GM10248 (cell line): ENCODE measurements at places on chromosomes 3 and 15.

DNA sequence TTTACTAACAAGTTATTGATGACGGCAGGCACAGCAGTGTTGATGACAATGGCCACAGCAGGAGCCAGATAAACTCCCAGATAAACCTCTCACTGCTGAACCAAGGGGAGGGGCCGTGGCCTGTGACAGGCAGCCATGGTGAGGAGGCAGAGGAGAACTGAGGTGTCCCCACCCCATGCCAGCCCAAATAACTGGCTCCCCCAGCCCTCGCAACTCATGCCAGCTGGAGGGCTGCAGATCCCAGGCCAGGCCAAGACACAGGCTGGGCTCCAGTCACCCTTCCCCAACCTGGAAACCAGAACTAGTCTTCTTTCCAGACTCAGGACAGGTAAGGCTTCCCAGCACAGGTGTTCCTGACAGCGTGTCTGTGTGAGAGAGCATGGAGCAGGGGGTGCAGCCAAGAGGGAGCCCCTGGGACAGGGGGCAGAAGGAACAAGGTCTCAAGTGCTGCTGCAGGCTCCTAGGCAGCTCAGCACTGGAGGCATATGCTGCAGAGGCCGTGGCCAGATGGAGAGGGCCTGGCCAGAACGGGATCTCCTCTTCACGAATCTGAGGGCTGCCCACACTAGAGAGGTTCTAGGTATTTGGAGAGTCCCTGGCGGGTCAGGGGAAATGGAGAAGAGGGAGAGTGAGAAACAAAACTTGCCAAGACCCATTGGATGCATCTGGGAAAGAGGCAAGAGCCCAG is 15.9 kb downstream of the PLA2G4F start:
- DNase-seq = no peak

GRCh38 chr3:50484722-50485121 is 18.7 kb downstream of the CACNA2D2 start:
- DNase-seq = no peak

DNA sequence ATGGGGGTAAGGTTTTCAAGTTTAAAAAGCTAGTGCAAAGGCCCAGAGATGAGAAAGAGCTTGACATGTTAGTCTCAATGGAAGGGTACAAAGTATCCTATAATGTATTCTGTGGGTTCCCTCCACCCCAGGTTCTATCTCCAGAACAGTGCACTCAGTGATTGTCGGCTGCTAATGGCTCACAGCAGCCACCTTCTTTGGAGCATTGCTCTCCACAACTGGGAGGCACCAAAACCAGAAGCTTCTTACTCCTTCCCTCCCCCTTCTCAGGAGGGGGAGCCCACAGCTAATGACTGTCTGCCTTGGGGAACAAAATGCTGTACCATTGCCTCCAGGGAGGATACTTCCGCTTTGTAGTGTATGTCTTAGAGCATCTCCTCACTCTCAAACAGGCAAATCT is 439.4 kb upstream of the RBMS3 start:
- no peak for DNase-seq

- no peak for DNase-seq
These were observed 56.8 kb upstream of the TGFBR2 start for GRCh38 chr3:30549600-30549999.

DNA sequence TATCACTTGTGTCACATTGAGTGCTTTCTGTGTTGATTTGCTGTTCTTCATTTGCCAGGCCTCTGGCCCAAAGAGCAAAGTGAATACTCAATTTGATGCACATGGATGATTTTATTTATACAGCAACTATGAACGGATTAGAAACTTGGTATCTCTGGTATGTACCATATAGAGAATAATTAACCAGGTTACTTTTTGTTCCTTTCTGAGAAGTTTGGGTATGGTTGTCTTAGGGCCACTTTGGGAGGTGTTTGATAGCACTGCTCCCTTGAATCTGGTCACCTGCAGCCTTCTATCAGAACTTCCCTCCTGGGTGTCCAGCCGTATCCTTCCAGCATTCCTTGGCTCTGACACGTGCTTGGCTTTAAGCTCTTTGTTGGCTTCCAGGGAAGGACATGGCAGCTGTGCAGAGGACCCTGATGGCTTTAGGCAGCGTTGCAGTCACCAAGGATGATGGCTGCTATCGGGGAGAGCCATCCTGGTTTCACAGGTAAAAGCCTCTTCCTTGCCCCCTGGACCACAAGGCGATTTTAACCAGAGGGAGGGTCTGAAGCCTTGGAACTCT is 12.7 kb downstream of the TAGLN3 start:
- no peak for DNase-seq

GRCh38 chr3:187031934-187032333 is 101.6 kb downstream of the ST6GAL1 start:
- no peak for DNase-seq
